CD4-positive, alpha-beta T cell treated with Interleukin-4 for 4 hours (primary cell): ENCODE measurements at places on chromosomes 5 and 9.

GRCh38 chr5:38167562-38167996, 90.8 kb upstream of the EGFLAM start:
- no peak for DNase-seq

GRCh38 chr5:149466457-149466972, 84.7 kb downstream of the CSNK1A1 start:
- DNase-seq: no peak

GRCh38 chr9:20117986-20118385, 329.1 kb upstream of the SLC24A2 start:
- no peak for DNase-seq

DNA sequence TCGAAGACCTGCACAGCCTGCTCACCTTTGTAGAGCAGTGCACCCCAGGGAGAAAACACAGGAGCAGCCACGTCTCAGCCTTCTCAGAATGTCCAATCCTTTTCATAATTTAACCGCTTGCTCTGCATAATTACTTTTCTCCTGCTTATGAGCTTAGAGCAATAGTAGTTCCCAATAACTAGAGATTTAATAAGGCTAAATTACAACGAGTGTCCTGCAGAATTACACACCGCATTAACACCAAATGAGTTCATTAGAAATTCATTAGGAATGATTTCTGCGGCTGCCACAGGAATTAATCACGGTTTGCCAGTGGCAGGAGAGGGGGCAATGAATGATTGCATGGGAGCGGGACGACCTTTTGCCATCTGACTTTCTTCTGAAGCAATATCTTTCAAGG, 18.7 kb upstream of the FABP6 start:
- no peak for DNase-seq

- no peak for DNase-seq
Measured at GRCh38 chr9:21322911-21323461, 12.2 kb downstream of the KLHL9 start.

DNA sequence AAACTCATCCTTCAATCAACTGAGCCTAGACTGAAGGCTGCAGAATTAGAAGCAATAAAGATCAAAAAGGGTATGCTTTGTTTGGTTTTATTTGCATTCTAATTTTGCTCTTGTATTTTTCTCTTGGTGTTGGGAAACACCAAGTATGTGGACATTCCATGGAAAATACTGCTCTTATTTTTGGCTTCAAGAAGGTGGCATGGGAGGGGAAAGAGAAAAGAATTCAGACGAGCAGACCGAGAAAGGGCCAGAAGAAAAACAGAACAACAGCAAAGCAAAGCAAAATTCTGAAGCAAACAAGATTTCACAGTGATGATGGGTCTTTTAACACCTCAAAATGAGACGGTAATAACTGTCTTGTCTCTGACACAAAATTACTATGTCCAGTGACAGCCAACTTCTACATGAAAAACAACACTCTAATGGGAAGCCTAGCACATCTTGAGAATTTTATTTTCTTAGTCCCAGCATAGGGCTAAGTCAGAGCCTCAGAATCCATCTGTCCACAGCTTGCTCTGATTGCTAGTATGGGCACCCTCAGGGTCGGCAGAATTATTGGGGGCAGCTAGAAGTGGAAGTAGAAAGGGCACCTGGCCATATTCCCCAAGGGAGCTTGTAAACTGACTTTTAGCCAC, 26.8 kb downstream of the FREM1 start:
- DNase-seq: no peak

- DNase-seq: no peak
Measured at GRCh38 chr9:120507936-120508510, 71.9 kb downstream of the CDK5RAP2 start.

DNA sequence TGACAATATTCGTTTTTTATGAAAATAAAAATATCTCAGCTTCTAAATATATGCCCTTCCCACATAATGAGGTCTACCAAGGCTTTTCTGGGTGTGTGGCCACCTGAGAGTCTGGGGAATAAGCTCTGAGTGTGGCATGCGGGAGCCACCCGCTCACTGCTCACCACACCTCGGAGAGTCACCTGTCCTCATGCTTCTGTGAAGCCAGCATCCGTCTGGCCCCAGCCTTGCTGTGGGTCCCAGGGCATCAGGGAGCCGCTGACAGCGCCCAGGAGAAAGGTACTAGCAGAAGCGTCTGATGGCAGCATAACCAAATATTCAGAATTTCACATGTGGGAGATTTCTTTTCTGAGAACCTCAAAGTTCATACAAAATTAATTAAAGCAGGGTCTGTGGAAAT, 133.2 kb upstream of the IRX4 start:
- DNase-seq: no peak

DNA sequence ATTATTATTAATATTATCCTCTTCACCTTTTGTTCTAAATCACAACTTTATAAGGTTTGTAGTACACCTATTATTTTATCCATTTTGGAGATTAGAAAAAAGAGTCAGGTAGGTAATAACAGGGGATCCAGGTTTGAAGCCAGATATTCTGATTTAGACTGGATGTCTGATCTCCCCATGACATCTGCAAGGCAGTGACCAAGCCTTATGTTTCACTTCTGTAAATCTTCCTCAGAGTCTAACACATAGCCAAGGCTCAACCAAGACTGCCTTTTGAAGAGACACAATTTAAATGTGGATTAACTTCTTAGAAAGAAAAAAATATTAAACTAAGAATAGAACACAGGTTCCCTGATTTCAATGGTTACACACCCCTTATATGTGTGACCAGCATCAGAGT, 44.2 kb downstream of the CETN3 start:
- DNase-seq: no peak

DNA sequence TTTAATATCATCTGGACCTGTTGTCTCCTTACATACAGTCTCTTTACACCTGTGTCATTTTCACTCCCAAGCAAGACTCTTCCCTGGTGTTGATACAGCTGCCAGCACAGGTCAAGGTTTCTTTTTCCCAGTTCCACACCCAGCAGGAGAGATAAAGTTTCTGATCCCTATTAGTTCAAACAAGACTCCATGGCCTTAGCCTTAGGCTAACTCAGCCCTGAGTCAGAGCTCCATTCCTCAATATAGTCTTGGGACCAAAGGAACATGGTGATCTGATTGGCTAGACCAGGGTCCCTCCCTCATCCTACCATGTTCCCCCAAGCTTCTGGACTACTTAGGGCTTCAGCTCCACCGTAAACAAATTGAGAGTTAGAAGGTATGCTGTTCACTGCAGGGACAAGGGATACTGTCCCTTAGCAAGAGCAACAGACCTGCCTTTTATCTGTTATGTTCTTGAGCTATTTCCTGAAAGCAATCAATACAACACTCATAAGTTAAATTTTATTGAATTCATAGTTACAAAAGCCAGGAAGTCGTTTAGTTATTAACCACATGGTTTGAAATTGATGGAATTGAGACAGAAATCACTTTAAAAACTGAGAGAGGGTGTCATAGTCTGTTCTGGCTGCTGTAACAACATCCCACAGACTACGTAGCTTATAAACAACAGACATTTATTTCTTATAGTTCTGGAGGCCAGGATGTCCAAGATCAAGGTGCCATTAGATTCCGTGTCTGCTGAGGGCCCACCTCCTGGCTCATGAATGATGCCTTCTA, 20.5 kb downstream of the SLC1A1 start:
- DNase-seq: no peak

- no peak for DNase-seq
Measured at GRCh38 chr9:123541411-123541810, 185.4 kb downstream of the CRB2 start.

DNA sequence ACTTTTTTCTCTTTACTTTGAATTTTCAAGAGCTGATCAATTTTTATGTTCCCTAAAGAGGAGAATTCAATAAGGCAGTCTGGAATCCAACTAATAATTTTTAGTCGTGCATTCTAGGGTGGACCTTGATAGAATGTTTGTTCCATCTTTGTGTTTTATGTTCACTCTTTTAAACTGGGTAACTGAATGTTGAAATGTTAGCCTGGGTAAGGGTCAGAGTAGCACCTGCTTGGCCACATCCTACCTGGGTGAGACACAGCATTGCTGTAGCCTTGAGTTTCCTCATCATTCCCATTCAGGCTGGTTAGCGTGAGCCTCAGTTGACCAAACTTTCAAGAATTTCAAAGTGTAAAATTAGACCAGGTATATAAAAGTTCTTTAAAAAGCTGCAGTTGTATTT, 85.0 kb downstream of the SGCD start:
- DNase-seq: no peak

DNA sequence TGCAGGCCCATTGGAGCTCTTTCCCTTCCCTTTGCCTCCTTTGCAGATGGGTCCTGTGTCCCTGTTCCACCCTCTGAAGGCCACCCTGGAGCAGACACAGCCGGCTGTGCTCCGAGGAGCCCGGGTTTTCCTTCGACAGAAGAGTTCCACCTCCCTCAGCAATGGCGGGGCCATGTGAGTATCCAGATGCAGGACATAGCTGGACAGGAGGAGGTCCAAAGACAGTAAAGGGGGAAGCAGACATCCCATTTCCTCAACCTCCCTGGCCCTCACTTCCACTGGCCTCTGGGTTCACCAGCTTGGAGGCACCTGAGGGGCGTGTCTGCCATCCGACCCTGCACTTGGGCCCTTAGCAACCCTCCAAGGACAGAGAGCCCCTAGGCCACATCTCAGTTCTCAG, 237.9 kb downstream of the CACNA1B start:
- DNase-seq: no peak

GRCh38 chr9:137649553-137649952, 30.7 kb downstream of the EHMT1 start:
- no peak for DNase-seq

GRCh38 chr5:180172447-180173197, 36.4 kb downstream of the RASGEF1C start:
- no peak for DNase-seq

GRCh38 chr5:21219966-21220365, 1232.0 kb upstream of the CDH18 start:
- no peak for DNase-seq

DNA sequence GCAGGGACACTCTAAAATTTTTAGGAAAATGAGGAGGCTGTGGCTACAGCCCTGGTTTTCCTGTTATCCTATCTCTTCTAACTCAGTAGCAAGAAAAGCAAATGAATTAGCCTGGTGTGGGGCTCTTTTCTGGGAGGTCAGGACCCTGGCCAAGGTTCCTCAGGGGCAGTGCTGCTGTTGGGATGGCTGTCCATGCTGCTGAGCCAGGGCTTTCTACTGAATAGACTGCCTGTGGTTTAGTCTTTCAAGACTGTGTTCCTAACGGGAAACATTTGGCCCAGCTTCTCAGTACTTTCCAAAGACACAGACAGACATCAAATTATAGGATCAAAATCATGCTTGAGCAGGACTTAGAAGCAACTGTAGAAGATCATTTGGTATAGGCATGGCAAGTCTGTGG, 18.1 kb downstream of the TNC start:
- no peak for DNase-seq

GRCh38 chr9:131776473-131776872, 36.6 kb upstream of the RAPGEF1 start:
- no peak for DNase-seq

DNA sequence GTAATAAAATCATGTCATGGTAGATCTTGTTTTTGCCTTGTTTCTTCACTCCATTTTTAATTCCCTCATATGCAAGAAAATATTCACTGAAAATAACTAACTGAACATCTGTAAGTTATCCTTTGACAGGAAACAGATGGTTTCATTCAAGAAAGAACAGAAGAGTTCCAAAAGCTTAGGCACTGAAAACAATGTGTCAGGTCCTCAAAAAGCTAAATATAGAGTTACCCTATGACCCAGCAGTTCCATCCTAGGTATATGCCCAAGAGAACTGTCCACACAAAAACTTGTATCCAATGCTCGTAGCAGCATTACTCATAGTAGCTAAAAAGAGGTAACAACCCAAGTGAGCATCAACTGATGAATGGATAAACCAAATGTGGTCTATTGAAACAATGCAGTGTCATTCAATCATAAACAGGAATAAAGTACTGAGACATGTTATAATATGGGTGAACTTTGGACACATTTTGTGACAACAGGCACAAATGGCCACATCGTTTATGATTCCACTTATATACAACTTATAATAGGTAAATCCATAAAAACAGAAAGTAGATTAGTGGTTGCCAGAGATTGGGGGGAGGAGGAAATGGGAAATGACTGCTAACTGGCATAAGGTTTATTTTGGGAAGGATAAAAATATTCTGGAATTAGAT, 231.0 kb downstream of the FRMD3 start:
- no peak for DNase-seq

DNA sequence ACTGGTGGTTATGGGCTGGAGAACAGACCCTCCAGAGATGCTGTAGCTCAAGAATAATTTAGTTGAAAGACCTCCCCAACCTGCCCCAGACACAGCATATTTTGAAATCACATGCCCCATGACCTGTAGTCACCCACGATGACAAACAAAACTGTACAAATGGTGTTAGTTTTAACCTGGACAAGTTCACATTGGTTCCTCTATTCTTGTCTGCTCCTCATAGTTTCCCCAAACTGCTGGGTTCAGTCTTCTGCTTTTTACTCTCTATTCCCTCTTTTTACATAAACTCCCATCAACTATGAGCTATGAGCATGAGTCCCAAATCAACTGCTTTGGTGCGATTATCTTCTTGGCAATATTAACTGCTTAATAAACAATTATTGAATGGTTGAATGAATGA, 365.3 kb upstream of the CLINT1 start:
- no peak for DNase-seq

DNA sequence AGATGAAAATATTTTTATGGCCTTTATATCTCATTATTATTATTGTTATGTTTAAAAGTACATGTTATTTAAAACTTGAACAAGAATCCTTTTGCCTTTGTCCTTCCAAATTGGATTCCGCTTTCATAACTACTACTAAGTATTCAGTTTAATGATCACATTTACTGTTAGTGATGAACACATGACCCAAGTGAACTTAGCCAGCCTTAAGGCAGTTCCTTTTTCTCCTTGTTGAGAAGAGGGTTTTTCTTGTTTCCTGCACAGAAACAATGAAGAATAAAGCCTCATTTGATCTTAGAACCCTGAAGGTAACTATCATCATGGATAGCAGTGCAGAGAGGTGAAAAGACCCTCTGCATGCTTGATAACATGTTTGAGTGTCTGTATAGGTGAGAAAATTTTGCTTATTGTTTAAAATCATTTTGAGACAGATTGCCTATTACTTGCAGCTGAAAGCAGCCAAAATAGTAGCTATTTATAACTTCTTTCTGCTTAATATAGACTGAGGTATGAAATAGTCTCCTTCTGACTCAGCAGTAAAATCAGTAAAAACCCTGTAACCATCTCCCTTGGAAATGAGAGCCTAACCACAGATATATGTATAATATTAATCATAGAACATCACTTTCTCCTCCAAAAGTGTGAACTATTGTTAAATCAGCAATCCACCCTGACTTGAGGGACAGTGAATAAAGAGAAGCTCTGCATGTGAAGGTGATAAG, 266.2 kb downstream of the SPATA31D1 start:
- no peak for DNase-seq

GRCh38 chr9:125074976-125075375, 68.4 kb downstream of the SCAI start:
- DNase-seq: no peak
